ENCODE measurements at places on chromosomes 12 and 14. TPM values are rescaled to one million over a fixed set of nuclear protein-coding genes. Genes with fewer than 3 reads are reported as not detected.

- DNase-seq = peak; percentile 85
Observed at GRCh38 chr12:49225576-49226166, 36.8 kb upstream of the TUBA1A start.

CD63 gene
- total RNA-seq = 516 TPM

- peak; percentile 78 for DNase-seq
Observed at GRCh38 chr12:85866986-85867776, 6.9 kb upstream of the NTS start.

GRCh38 chr12:82015623-82016347 is 256.6 kb upstream of the PPFIA2 start:
- peak; percentile 4 for DNase-seq

- peak; percentile 42 for DNase-seq
Observed at GRCh38 chr12:27060740-27061139, 21.6 kb downstream of the C12orf71 start.

DNA sequence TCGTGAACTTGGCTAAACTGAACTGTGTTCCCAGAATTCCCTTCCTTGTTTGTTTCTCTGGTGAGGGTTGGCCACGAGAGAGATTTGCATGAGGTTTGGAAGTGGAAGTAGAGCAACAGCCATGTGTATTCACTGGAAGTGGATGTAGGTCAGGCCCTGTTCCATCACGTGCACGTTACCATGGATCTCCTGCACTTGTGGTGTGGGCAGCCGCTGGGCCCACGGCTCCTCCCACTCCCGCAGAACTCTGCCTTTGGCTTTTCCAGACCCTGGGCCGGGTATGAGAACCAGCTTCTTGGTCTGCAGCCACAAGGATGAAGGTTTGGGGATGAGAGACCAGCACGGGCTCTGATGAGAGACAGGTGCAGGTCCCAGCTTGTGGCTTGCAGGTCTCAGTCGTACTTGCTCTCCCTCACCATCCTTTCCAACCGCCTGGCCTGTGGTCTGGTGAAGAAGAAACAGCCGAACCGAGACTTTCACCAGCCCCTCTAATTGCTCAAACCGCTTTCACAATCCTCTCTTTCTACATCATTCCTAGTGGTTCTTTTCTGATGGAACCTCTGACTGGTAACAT is 94.9 kb downstream of the DUSP16 start:
- DNase-seq = no peak

CPNE6 gene
- not detected for total RNA-seq

KRT1 gene
- total RNA-seq = 0.09 TPM

DNA sequence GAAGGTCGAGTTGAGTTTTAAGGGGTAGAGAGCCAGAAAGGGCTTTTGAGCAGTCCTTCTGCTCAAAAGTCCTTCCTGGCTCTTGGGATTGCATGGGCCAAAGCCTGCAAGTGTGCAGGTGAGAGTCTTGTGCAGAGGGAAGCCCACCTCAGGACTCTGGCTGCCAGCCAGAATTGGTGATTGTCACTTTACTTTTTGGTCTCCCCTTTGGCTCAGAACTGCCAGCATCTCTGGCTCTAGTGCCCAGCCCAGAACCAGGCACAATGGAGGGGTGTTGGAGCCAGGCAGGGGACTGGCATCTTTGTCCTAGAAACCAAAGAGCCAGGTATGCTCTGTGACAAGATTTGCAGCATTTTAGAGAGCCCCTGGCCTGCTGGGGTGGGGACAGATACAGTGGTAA is 23.5 kb downstream of the FAM222A start:
- DNase-seq = no peak

ZC2HC1C gene
- 6.7 TPM for total RNA-seq

DNA sequence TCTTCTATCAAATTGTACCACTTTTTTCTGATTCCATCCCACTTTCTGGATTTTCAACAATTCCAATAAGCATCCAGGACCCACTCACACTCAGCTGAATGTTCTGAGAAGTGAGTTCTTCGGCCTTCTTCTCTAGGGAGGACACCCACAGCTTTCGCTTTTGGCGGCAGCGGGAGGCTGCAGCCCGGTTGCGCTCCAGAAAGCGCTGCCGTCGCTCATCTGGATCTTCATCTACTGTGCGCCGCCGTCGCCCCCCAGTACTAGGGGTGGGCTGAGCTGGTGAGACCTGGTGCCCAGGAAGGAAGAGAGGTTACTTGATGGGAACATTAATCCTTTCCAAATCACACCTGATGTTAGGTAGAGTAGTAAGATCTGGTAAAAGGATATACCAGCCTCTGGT is 17.2 kb upstream of the NPFF start:
- no peak for DNase-seq

- DNase-seq = peak; percentile 87
Observed at GRCh38 chr14:105075379-105076295, 10.4 kb upstream of the GPR132 start.

ACSM4 gene
- total RNA-seq = not detected

- no peak for DNase-seq
Observed at GRCh38 chr12:62668782-62669181, 202.2 kb downstream of the MON2 start.

- no peak for DNase-seq
Observed at GRCh38 chr12:56590237-56590830, 39.8 kb downstream of the BAZ2A start.

DNA sequence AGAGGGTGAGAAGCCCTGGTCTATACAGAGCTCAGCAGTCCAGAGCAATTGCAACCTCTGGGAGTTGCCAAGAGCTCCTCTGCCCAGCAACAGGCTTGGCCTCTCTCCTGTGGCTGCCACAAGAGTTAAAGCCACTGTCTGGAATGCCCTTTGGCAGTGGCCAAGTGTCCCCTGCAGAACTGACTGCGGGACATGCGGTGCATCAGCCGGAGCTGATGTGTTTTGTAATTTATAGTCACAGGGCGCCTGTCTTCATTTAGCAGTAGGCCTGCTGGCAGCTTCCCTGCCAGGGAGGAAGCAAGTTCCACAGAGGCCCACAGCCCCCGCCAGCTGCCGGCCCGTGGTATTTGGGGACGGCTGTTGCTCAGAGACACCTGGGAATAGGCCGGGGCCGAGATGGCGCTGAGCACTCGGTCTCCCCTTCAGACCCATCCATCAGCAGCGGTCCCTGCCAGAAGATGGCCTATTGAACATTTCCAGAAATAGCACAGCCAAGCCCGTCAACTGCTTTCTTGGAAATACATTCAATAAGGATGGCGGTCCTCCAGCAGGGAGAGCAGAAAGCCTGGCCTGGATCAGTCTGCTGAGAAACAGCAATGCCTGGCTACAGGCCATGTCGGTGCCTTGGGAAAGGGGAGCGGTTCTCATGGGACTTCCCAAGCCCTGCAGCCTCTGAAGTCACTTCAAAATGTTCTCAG is 217.4 kb downstream of the CRADD start:
- peak; percentile 87 for DNase-seq

- peak; percentile 34 for DNase-seq
Observed at GRCh38 chr14:81303258-81303935, 82.6 kb upstream of the GTF2A1 start.
